Fibroblast of skin of back (primary cell): ENCODE measurements at places on chromosomes 2 and 18.

- peak; percentile 35 for DNase-seq
Measured at GRCh38 chr2:137221797-137222492, 456.6 kb downstream of the THSD7B start.

- DNase-seq: no peak
Measured at GRCh38 chr2:152465541-152465940, 130.6 kb downstream of the FMNL2 start.

DNA sequence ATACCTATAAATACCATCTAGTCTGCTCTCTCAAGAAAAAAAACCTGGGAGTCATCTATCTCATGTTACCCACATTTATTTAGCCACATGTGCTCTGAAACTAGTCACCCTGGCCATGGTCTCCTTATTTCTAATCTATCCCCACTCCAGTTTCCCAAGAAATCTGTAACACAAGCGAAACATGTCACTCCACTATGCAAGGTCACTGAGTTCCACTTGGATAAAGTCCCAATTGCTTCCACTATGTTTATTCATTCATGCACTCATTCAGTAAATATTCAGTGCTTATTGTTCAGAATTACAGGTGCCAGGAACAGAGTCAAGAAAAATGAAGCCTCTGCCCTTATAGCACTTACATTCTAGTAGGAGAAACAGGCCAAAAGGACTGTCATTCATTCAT, 369.4 kb upstream of the CYRIA start:
- no peak for DNase-seq

GRCh38 chr2:190843890-190844699, 36.5 kb upstream of the GLS start:
- DNase-seq: peak; percentile 82

DNA sequence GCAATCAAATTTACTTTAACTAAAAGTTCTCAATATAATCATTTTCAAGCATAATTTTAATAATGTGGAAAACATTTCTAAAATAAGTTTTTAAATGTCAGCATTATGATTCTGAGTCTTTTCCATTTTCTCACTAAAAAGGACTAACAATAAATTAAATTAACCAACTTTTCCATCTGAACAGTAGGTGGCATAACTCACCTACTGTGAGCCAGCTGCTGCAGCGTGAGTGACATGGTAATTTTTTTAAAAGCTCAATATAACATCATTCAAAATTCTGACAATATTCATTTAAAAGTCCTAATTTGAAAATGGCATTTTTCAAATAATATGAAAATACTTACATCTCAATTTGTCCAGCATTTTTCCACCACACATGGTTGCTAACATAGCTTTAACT, 66.5 kb downstream of the DTNB start:
- DNase-seq: peak; percentile 42

GRCh38 chr2:159064446-159065301, 96.2 kb downstream of the TANC1 start:
- DNase-seq: no peak

GRCh38 chr18:25895518-25895917, 194.9 kb downstream of the SS18 start:
- no peak for DNase-seq

- DNase-seq: no peak
Measured at GRCh38 chr18:26121476-26121875, 12.2 kb upstream of the PSMA8 start.

- DNase-seq: no peak
Measured at GRCh38 chr2:70475266-70475665, 78.4 kb downstream of the TGFA start.

GRCh38 chr2:206696910-206697309, 21.3 kb downstream of the DYTN start:
- no peak for DNase-seq

DNA sequence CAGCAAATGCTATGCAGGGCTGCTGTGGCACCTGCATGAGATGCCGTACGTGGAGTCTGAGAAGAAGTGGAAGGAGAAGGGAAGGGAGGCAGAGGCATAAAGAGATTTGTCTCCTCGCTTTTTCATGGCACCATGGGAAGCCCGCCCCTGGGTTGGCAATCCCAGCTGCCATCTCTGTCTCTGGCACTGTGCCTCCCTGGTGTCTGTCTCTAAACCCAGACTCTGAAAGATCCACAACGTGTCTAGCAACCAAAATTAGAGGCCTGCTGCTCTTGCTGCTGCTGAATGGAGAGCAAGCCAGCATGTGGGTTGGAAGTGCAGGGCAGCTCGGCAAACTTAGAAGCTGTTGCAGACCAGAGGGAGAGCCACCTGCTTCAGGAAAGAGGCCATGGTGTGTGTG, 53.1 kb downstream of the INO80C start:
- no peak for DNase-seq

- DNase-seq: peak; percentile 59
Measured at GRCh38 chr2:40412456-40412855, 39.4 kb downstream of the SLC8A1 start.

DNA sequence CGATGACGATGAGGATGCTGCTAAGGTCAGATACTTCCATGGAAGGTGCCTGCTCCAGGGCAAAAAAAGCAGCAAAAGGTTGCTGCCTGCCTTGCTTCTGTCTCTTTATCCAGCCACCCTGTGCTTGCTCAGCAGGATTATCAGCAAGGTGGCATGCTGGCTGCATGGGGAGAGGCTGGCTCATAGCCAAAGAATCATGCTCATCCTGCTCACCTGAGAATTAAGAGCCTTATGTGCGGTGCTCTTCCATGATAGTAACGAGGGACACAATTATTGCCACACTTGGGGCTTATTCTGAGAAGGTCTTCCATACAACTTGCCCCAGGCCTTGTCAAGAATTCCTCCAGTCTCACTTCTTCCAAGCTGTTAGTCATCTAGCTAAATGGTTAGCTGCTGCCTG, 60.4 kb upstream of the SEC11C start:
- DNase-seq: peak; percentile 15

DNA sequence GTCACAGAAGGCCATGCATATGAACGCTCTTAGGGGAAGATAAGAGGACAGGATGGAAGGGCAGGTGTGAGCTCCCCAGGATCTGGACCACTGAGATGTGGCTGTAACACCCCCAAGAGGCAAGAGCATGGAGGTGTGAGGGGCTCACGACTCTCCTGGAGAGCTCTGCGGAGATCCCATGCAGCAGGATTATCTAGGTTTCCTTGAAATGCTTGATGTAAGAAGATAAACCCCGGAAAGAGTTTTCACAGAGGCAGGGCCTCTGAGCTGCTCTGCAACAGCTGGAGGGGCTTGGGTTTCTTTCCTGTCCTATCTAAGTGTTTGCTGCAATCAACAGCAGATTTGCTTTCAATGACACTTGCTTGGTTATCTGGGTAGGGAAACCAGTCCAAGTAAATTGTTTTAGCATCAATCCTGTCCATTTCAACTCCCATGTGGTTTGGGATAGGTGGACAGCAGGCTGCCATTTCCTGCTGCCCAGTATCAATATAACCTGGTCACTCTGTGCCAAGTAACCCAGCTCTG, 138.9 kb downstream of the SMAD2 start:
- no peak for DNase-seq

DNA sequence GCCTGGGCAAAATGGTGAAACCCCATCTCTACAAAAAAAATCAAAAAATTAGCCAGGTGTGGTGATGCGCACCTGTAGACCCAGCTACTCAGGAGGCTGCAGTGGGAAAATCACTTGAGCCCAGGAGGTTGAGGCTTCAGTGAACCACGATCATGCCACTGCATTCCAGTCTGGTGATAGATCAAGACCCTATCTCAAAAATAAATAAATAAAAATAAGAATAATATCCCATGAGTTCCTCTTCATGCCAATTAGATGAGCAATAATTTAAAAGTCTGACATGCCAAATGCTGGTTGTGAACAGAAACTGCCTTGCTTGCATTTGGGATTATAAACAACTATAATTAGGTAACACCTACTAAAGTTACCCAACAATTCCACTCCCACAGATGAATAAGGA, 22.1 kb upstream of the ANKRD44 start:
- peak; percentile 58 for DNase-seq

DNA sequence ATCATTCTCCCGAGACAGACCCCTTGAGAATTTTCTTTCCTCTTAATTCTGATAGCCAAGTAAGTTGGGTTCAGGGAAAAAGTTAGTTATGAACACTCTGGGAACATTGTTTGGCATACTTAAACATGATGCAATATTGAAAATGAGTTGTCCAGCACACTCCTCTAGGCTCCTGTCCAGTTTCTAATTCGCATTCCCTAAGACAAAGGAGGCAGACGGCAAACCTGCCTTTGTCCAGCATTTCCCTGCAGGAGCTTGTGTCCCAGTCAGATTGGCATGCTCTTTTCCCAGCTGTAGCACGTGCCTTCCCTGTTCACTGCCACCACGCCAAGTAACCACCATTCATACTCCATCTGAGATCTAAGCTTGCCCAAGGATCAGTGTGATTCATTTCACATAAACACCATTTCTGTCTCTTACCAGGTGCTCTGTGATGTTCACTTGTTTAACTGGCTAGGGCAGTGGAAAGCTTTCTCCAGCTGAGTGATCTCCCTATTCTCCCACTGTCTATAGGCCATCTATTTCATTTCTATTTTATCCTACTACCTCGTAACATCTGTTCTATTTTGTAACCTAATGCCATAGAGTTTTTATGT, 150.0 kb upstream of the EPB41L3 start:
- no peak for DNase-seq
